ENCODE measurements at places on chromosomes 3 and 15.

GRCh38 chr3:21754839-21755238 lies 3.8 kb upstream of the ZNF385D start:
- no peak for DNase-seq

DNA sequence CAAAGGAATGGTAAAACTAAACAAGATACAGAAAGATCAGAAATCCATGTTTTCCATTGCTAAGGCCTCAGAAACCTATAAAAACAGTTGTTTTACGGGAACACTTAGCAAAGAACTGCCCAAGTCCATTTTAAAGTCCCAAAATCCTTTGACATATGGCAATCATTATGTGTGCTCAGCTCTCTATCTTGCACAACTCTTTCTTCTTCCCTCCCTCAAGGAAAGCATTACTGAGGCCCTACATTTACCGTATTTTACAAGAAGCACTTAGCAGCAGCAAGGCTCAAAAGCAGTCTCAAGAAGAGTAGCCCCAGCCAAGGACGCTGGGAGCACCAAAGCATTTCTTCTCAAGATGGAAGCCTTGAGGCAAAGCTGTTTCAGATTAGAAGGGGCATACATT lies 169.6 kb upstream of the LRTM1 start:
- no peak for DNase-seq

- DNase-seq = no peak
Observed at GRCh38 chr15:68631601-68632051, 52.8 kb downstream of the CORO2B start.

DNA sequence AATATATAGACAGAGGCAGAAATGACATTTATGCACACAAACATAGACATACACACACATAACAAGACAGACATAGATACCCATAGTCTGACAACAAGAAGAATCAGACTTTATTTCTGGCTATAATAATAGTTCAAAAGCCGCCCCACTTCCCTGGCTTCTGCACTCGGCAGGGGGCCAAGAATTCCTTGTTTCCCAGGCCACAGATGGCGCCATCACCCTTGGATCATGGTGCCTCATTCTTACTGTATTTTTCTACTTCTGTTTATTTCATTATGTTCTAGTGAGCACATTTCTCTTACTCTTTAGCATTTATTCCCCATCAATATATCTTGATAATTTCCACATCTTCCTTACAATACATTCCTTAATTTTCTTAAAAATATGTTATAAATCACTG lies 387.5 kb downstream of the NLGN1 start:
- no peak for DNase-seq

- DNase-seq = no peak
Observed at GRCh38 chr15:70008697-70009290, 88.9 kb downstream of the TLE3 start.

GRCh38 chr3:128624526-128625138 lies 26.0 kb downstream of the RPN1 start:
- no peak for DNase-seq

DNA sequence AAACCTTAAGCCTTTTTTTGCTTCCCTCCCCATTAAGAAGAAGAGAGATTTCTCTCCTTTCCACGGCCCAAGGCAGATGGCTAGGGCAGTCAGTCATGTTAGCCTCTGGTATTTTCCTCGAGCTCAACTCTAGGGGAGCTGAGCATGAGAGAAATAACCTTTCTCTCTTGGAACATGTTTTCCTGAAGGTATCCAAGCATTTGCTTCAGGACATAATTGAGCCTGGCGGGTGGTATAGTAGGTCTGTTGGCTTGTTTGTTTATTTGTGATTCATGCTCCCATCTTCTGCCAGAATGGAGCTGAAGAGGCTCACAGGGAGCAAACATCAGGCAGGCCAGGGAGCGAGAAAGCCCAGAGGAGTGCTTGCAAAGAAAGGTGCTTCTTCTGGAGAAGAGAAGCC lies 102.5 kb downstream of the MESD start:
- no peak for DNase-seq

DNA sequence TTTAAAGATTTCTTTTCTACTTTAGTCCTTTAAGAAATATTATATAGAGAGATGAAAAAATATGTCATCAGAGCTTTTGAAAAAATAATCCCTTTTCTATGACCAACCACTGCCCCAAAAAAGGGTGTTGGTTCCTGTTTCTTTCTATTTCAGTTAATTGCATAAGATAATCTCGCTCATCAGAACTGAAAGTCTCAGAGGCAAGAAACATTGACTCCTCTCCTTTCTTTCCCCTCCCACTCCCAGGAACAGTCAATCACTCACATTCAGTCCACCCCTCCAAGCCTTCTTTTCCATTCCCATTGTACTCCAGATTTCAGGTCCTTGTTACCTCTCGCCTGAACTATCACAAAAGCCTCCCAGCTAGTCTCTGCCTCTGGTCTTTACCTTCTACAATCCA lies 153.7 kb upstream of the ABI3BP start:
- DNase-seq = peak; percentile 10

Measured in SW480 (cell line).